ENCODE measurements at places on chromosomes 3 and 15. TPM values are rescaled to one million over a fixed set of nuclear protein-coding genes. Genes with fewer than 3 reads are reported as not detected.

DNA sequence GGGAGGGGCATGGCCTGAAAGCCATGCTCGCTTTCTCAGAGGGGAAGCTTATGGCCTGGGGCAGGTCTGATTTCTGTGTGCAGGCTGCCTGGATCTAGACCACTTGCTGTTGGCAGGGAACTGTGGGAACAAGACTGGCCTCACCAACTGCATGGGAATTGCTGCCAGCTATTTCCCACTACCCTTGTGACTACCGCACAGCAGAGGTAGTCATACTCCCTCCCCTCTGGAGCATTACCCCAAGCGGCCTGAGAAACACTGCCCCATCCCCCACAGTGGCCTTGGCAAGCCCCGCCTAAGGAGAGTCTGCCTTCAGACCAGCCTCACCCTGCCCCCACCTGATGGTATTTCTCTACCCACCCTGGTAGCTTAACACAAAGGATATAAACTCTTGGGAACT lies 199.4 kb upstream of the CADM2 start:
- H3K27ac ChIP-seq, result no peak overlapping the region
- no peak for DNase-seq
- H3K27me3 ChIP-seq, result no peaks in the 10 kb centered on the region
- no peaks in the 10 kb centered on the region for H3K4me1 ChIP-seq

GRCh38 chr3:13324835-13325501 lies 95.2 kb downstream of the NUP210 start:
- H3K27me3 ChIP-seq, result no peaks in the 10 kb centered on the region
- H3K36me3 ChIP-seq, result peaks cover 88% of the 10 kb centered on the region
- no peak for DNase-seq
- no peak overlapping the region for H3K4me3 ChIP-seq
- H3K27ac ChIP-seq, result no peak overlapping the region

DNA sequence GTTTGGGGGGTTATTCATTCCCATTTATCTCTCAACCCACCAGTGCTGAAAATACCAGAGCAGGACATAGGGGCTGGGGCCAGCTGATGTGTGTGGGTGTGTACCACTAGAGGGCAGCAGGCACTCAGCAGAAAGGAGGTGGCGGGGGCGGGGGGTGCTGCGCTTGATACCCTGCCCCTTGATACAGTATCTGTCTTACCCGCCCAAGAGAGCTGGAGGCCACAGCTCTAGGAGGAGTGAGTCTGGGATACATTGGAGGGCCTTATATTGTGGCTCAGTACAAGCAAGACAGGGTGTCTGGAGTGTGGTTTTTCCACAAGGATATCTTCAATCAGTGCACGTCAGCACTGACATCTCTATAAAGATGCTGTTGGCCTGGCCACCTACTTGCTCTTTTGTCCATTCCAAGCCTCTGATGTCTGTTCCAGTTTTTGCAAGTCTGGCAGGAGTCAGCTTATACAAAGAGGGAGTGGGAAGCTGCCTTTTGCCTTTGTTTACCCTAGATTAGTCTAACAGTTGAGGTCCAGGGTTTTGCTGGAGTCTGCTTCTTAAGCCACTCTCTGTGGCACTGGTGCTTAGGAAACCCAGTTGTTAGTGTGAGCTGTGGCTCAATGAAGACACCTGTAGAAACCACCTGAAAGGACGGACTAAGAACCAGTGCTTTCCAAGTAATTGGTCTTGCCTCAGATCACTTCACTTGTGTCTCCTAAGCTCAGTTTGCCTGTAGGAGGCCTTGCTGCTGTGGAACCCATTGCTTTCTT lies 1.5 kb upstream of the RBM15B start:
- peak overlapping the region; percentile 32 for H3K27ac ChIP-seq
- H3K36me3 ChIP-seq, result peaks cover 15% of the 10 kb centered on the region
- H3K4me1 ChIP-seq, result peaks cover 5% of the 10 kb centered on the region
- no peak overlapping the region for H3K4me3 ChIP-seq
- H3K27me3 ChIP-seq, result no peaks in the 10 kb centered on the region

The ADPRH gene
- 1.4 TPM for polyA plus RNA-seq

The RPL32 gene
- 2,718 TPM for polyA plus RNA-seq

GRCh38 chr15:26771578-26772153 lies 1.2 kb downstream of the GABRB3 start:
- H3K36me3 ChIP-seq, result no peaks in the 10 kb centered on the region
- no peaks in the 10 kb centered on the region for H3K4me1 ChIP-seq
- H3K27ac ChIP-seq, result no peak overlapping the region
- H3K27me3 ChIP-seq, result peaks cover 7% of the 10 kb centered on the region

The RTP3 gene
- not detected for polyA plus RNA-seq

Data from small intestine (tissue), 16 donors.